ENCODE measurements at places on chromosomes 7 and 10.

- no peak for DNase-seq
These were observed 57.5 kb downstream of the FANK1 start for GRCh38 chr10:125953778-125954385.

- no peak for DNase-seq
These were observed at the start of gene KCNH2 for GRCh38 chr7:150978126-150978789. Gene KCNH2 (minus strand): TSS chr7:150978321. CDS start chr7:150977913, 408 bp downstream.

DNA sequence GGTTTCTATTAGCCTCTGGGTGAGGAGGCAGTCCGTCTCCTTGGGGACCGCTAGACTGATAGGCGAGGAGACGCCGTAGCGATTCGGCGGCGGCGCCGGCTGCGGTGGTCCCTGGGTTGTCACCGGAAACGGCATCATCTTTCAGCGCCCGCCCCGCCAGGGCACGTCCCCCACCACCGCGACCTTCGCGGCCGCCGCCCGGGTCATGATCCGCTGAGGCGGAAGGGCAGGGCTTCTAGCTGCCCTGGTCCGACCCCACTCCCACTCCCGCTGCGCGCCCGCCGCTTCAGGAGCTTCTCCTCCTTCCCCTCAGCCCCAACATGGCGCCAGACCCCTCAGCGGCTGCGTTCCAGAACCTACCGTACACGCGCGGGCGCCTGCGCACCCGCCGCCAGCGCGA, at the start of gene PAPOLB:
Gene PAPOLB, minus strand, starts transcription at position 358 of the 400 bp plus-strand sequence. Its CDS starts 220 bp downstream, at position 138.
- no peak for DNase-seq

- DNase-seq: no peak
These were observed 36.6 kb upstream of the CCAR1 start for GRCh38 chr10:68684413-68684812.

GRCh38 chr10:102455893-102456471, 4.6 kb upstream of the C10orf95 start:
- no peak for DNase-seq

DNA sequence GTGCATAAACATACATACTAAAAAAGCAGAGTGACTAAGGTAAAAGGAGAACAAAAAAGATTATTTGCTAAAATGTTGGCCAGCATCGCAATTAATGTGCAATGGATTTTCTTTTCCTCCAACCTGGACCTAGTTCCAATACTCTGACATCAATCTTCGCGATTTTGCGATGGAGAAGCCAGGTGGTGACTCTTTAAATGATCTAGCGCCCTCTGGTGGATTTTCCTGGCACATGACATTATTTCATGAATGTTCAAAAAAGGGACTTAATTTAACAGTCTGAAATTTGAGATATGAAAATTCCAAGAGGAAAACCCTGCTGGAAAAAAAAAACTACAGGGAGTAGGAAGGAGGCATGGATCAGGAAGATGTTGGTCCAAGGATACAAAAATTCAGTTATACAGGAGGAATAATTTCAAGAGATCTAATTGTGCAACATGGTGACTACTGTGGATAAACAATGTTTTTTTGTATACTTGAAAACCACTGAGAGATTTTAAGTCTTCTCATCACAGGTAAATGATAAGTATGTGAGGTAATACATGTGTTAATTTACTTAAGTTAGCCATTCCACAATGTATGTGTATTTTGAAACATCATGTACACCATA, 4.3 kb upstream of the KCNMA1 start:
- DNase-seq: peak; percentile 69

DNA sequence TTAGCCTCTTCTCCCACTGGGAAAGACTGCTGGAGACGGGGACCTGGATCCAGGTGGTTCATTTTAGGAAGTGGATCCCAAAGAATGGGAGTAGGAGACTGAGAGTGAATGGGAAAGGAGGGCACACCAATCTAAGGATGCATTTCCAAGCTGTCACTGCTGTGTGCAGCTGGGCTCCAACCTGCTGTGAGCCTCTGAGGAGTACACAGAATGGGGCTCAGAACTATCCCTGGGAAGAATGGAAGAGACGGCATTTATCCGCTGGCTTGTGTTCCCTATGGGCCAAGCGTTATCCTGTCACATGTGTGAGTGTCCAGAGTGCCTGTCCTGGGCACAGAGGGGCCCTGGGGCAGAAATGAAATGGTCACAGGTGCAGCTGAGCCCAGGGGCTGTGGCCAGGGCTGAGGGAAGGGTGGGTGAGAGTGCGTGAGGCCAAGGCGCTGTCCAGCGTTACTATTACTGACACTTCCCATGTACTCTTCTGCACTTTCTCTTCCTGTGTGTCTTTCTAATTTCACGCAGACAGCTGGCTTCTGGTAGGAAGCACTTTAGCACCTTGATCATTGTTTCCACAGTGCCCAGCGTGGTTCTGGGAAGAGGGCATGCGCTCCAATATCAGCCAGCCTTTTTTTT, 35.4 kb upstream of the PODXL start:
- no peak for DNase-seq

DNA sequence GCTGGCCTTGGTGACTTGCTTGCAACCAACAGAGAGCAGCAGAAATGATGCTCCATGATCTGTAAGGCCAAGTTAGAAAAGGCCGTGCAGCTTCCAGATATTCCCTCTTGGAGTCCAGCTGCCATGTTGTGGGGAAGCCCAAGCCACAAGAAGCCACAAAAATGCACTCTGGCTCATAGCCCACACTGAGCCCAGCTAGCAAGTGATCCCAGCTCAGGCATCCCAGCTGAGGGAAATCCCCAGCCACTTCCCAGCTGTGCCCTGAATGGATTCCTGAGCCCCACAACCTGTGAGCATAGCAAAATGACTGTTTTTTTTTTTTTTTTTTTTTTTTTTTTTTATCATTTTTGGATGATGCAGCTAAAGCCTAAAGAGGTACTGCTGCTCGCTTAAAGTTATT, 11.1 kb upstream of the SDK1 start:
- no peak for DNase-seq

DNA sequence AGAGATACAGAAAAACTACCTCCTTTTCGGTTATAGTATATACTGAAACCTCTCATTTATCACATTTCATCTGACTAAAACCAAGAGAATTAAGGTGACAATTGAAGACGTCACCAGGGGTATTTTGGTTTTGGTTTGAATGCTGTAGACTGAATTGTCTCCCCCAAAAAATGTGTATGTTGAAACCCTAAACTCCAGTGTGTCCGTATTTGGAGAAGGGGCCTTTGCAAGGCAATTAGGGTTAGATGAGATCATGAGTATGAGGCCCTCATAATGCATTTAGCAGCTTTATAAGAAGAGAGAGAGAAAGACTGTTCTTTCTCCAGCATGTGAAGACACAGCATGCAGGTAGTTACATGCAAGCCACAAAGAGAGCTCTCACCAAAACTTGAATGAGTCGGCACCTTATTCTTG, 59.5 kb downstream of the CACNA2D1 start:
- no peak for DNase-seq

- DNase-seq: no peak
These were observed 37.6 kb downstream of the MCU start for GRCh38 chr10:72729528-72729927.

- peak; percentile 49 for DNase-seq
These were observed 161.2 kb downstream of the CELF2 start for GRCh38 chr10:11178606-11179515.

DNA sequence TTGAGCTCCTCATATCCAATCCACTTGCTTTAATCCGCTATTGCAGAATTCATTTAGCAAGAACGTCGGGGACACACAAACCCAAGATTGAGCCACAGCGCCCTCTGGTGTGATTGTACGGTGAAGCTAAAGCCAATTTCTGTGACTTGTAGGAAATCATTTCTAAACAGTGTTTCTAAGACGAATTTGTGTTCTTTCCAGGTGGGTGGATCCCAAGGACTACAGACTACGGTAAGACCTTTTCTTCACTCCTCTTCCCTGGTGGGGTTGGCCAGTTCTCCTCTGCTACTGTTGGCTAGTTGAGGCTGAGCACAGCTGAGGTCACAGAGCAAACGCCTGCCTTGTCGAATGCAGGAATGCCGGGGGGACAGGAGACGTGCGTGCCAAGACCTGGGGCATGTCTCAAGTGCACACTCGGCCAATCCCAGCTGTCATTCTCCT, 5.2 kb downstream of the DMBT1 start:
- peak; percentile 87 for DNase-seq

DNA sequence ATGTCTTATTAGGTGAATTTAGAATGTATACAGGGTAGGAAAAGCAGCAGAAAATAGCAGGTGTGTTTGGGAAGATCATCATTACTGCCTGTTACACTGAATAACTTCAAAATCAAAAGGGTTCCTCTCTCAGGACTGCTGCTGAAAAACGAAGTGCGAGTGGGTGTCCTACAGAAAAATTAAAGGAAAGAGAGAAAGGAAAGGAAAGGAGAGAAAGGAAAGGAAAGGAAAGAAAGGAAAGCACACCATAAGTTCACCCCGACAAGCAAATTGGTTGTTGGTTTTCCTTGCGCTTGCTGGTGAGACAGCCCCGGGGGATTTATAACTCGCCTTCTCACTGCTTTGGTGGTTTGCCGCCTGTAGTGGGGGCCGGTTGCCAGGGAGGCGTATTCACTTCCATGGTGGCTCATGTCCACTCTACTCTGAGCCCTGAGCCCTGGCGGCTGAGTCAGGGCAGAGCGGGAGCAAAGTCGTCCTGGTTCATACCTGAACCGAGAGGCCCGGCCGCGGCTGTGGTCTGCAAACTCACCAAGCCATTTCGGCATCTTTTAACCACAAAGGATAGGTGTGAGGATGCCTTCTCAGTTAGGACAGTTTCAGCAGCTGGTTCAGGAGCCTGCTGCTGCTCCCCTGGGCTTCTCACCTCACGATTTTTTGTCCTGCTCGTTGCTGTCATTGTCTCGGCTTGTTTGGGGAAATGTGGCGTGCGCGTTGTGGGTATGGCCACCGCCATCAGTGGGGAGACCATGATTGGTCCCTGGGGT, 26.1 kb downstream of the INPP5A start:
- DNase-seq: no peak

GRCh38 chr10:94000638-94001415, 7.1 kb downstream of the PLCE1 start:
- DNase-seq: no peak

DNA sequence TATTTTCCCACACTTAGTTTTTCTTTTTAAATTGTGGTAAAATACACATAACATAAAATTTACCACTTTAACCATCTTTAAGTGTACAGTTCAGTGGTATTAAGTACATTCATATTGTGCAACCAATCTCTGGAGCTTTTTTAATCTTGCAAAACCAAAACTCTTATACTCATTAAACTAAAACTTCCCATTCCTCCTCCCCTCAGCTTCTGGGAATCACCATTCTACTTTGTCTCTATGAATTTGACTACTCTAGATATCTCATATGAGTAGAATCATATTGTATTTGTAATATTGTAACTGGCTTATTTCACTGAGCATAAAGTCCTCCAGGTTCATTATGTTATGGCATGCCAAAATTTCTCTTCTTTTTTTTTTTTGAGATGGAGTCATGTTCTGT, 86.4 kb upstream of the JAZF1 start:
- no peak for DNase-seq

DNA sequence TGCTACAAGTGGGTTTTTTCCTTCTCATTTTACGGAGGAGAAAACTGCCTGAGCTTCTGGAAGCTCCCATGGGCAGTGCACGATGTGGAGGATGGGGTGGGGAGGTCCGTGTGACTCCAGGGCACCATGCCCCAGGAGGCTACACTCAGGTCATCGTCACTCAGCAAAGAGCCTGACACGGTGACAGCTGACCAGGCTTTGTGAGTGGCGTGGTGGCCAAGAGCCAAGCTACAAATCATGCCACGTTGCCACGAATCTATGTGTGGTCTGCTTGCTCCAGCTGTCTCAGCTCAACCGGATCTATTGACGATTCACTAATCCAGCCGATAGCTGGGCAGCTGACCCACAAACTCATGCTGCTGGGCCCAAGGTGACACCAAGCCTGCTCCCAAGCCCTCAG, 27.6 kb upstream of the C10orf71 start:
- no peak for DNase-seq

GRCh38 chr7:25031007-25031406, 51.0 kb upstream of the OSBPL3 start:
- no peak for DNase-seq

GRCh38 chr7:36962367-36962766, 238.1 kb upstream of the AOAH start:
- DNase-seq: no peak

- DNase-seq: no peak
These were observed 11.1 kb downstream of the RALA start for GRCh38 chr7:39634478-39634805.

GRCh38 chr10:27794157-27794556, 48.5 kb upstream of the MKX start:
- DNase-seq: no peak

DNA sequence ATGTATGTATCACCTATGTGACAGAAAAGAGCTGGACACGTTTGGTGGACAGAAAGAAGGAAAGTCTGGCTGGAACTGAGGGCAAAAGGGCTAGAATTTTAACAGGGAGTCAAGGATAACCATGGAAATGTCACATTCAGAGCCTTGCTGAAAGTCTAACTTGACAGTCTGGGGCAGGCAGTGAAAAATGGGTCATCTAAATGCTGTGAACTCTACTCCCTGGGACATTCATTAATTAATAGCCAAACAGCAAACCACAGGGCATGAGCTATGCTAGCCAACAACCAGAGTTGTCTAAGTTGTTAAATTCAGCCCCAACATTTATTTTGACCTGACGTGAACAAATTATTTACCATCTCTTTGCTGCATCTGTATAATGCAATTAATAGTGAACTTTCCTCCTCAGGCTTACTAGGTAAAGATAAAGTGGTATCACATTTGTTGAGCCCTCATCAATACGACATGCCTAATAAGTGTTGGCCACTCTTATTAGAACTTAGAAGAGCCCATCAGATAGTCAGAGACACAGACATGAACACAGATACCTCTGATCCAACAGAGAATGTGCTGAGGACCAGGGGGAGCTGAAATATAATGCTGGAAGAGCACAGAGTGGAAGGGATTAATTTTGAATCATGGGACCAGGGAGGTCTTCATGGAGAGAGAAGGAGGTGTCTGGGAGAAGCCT, 109.9 kb downstream of the SORCS1 start:
- no peak for DNase-seq

All from globus pallidus (tissue), 1 donor.